ENCODE measurements at places on chromosomes 16 and 17. TPM values are rescaled to one million over a fixed set of nuclear protein-coding genes. Genes with fewer than 3 reads are reported as not detected.

The GAST gene
- not detected for total RNA-seq

The MT1M gene
- total RNA-seq, result 1.4 TPM

The RHOT1 gene
- total RNA-seq, result 119 TPM

The SLC16A5 gene
- total RNA-seq, result 2.1 TPM

Data from diencephalon (tissue), 1 donor.